ENCODE measurements at places on chromosomes 6 and 20. TPM values are rescaled to one million over a fixed set of nuclear protein-coding genes. Genes with fewer than 3 reads are reported as not detected.

HLA-DQB1 gene
- 336 TPM for total RNA-seq

RTEL1 gene
- 8.1 TPM for total RNA-seq

TRMT6 gene
- total RNA-seq = 14.8 TPM

GSTA2 gene
- 0.14 TPM for total RNA-seq

LGSN gene
- 0.14 TPM for total RNA-seq

RAD21L1 gene
- not detected for total RNA-seq

RNF39 gene
- 0.19 TPM for total RNA-seq

DNAAF9 gene
- total RNA-seq = 2.8 TPM

NOX3 gene
- not detected for total RNA-seq

MBOAT1 gene
- total RNA-seq = 4.7 TPM

DNA sequence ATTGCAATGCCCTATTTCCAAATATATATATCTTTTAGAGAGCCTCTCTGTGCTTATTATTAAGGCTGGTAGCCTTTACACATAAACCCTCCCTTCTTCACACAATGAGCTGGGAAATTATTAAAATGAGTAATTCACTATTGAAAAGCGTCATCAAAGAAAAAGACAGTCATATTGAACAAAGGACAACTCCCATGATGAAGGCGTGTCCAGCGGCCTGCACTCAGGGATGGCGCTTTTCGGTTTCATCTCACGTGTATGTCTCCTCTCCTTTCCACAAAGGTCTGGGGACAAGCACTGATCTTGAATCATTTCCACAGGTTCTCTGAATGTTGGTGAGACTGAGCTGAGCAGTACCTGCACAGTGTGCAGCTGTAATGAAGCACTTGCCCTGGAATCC lies 3.5 kb downstream of the SERPINB9 start:
- H3K4me1 ChIP-seq = peaks cover 20% of the 10 kb centered on the region
- no peak overlapping the region for H3K27ac ChIP-seq
- peaks cover 19% of the 10 kb centered on the region for H3K27me3 ChIP-seq
- no peak overlapping the region for H3K4me3 ChIP-seq
- no peak for DNase-seq
- peaks cover 13% of the 10 kb centered on the region for H3K36me3 ChIP-seq

DNA sequence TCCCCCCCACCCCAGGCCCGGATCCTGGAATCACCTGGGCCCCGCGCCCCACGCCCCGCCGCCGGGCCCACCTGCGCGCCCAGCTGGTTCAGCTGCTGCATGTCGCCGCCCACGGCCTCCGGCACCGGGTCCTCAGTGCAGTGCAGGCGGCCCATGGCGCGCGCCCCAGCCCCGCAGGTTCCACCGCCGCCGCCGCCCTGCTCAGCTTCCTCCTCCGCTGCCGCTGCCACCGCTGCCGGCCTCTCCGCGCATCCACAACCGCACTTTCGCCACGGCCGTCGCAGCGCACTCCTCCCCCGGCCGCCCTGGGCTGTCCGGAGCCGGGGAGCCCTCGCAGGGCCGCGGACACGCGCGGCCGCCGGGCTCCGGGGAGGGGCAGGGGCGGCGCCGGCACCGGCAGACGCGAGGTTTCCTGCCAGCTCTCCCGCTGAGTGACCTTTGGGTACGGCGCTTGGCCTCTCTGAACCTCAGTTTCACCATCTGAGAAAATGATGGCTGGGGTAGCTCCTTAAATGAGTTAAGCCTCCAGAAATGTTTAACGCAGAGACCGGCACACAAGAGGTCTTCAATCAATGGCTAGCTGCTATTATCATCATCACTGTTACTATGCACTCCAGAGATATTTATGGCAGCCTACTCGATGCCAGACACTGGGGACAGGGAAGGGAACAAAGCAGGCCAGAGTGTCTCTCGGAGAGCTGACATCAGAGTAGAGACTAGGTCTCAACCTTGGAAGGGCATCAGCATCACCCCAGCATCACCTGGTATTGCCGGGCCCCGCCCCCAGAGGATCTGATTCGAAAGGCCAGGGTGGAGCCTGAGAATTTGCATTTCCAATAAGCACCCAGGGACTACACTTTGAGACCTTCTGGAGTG lies at the start of gene COMMD7:
TSS of gene COMMD7 (minus strand) at position 231 of the 876 bp plus-strand sequence. CDS start at position 155, 76 bp downstream.
- DNase-seq = no peak
- H3K36me3 ChIP-seq = no peaks in the 10 kb centered on the region
- H3K27me3 ChIP-seq = no peaks in the 10 kb centered on the region

GRCh38 chr20:31568041-31568731 lies 36.9 kb upstream of the ID1 start:
- DNase-seq = no peak
- H3K4me3 ChIP-seq = no peak overlapping the region
- H3K36me3 ChIP-seq = peaks cover 22% of the 10 kb centered on the region
- no peak overlapping the region for H3K27ac ChIP-seq
- H3K27me3 ChIP-seq = no peaks in the 10 kb centered on the region

GRCh38 chr6:147664092-147664491 lies 155.6 kb downstream of the SAMD5 start:
- no peak for DNase-seq
- no peak overlapping the region for H3K27ac ChIP-seq
- no peak overlapping the region for H3K4me3 ChIP-seq
- no peaks in the 10 kb centered on the region for H3K36me3 ChIP-seq

- H3K27ac ChIP-seq = no peak overlapping the region
- DNase-seq = no peak
- H3K36me3 ChIP-seq = no peaks in the 10 kb centered on the region
- no peaks in the 10 kb centered on the region for H3K4me1 ChIP-seq
Measured at GRCh38 chr6:136309171-136309570, 19.5 kb upstream of the BCLAF1 start.

DNA sequence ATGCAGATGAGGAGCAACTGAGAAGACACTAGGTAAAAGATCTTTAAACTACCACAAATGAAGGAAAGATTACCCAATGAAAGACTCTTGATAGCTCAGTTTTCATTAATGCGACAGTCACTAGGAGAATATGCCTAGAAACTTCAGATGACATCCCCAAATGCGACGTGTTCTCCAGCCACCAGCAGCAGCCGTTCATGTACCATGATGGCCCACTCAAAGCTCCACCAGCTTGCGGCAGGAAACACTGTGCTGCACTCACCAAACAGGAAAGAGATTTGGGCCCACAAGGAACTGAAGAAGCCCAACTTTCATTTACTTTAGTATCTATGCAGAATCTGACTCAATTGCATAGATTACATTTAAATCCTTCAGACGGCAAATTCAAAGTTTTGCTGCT lies 7.5 kb downstream of the DIDO1 start:
- peaks cover 56% of the 10 kb centered on the region for H3K4me1 ChIP-seq
- no peaks in the 10 kb centered on the region for H3K27me3 ChIP-seq
- peak overlapping the region; percentile 74 for H3K27ac ChIP-seq
- no peak for DNase-seq
- no peak overlapping the region for H3K4me3 ChIP-seq

DNA sequence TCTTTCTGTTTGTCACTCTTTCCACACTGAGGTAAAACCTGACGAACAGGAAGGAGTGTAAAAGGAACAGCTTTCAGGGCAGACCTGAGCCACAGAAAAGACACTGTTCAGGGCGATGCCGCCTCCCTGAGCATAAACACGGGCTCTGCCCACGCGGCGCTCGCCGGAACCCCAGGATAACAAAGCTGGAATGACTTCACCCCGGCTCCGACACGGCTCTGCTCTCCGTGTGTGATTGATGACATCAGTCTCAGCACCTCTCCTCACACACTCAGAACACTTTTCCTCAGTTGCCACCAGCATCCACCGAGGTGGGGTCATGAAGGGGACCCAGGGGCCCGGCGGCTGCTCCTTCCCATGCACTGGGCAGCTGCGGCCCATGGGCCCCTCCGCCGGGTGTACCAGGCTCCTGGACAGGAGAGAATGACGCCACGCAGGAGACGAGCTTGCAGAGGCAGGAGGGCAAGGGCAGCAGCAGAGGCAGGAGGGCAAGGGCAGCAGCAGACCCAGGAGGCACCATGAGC lies 43.6 kb downstream of the DLL1 start:
- peaks cover 10% of the 10 kb centered on the region for H3K27me3 ChIP-seq
- no peak overlapping the region for H3K4me3 ChIP-seq
- H3K27ac ChIP-seq = no peak overlapping the region
- no peak for DNase-seq
- no peaks in the 10 kb centered on the region for H3K4me1 ChIP-seq

DNA sequence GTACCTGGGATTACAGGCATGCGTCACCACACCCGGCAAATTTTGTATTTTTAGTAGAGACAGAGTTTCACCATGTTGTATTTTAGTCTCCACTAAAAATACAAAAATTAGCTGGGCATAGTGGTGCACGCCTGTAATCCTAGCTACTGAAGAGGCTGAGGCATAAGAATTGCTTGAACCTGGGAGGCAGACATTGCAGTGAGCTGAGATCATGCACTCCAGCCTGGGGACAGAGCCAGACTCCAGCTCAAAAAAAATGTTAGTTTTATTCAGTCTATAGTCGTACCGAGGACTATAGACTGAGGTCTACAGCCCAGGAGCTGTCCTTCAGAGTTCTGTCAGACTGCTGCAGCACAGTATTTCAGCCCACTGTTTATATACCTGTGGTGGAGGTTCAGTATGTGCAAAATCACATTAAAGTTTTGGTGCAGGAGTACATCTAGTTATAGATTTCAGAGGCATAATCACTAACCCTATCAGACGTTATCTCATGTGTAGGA lies 3.6 kb upstream of the CASP8AP2 start:
- peaks cover 4% of the 10 kb centered on the region for H3K4me1 ChIP-seq
- no peak overlapping the region for H3K27ac ChIP-seq
- DNase-seq = no peak
- H3K27me3 ChIP-seq = no peaks in the 10 kb centered on the region
- no peaks in the 10 kb centered on the region for H3K36me3 ChIP-seq

GRCh38 chr20:24777746-24778145 lies 171.3 kb upstream of the CST7 start:
- no peaks in the 10 kb centered on the region for H3K36me3 ChIP-seq
- H3K27ac ChIP-seq = no peak overlapping the region
- no peak for DNase-seq
- H3K4me3 ChIP-seq = no peak overlapping the region

GRCh38 chr20:37361336-37361735 lies 15.4 kb downstream of the SRC start:
- H3K4me3 ChIP-seq = no peak overlapping the region
- no peaks in the 10 kb centered on the region for H3K27me3 ChIP-seq
- no peak for DNase-seq
- H3K27ac ChIP-seq = no peak overlapping the region
- H3K4me1 ChIP-seq = peaks cover 20% of the 10 kb centered on the region

DNA sequence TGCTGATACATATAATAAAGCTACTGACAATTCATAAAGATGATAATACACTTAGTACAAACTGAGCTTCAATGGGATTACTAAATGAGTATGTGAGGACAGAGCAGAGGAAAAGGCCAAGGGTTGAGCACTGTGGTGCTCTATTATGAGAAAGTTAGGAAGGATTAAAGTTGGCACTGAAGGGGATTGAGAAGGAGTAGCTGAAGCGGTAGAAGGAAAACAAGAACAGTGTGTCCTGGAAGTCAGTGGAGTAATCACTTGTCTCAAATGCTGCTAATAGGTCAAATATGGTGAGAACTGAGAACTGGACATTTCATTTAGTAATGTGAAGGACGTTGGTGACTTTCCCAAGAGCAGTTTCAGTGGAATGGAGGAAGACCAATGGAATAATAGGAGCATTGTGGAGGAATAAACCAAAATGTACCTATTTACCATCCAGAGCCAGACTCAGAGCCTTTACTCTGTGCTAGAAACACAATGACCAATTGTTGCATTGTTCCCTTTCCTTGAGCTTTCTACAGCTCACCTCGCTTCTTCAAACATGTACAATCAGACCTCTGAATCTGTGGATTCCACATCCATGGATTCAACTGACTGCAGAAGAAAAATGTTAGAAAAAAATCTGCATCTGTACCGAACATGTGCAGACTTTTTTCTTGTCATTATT lies 255.9 kb downstream of the LAMA2 start:
- no peaks in the 10 kb centered on the region for H3K36me3 ChIP-seq
- no peaks in the 10 kb centered on the region for H3K27me3 ChIP-seq
- no peak overlapping the region for H3K27ac ChIP-seq
- DNase-seq = no peak
- H3K4me3 ChIP-seq = no peak overlapping the region

- no peaks in the 10 kb centered on the region for H3K27me3 ChIP-seq
- no peak for DNase-seq
- H3K27ac ChIP-seq = no peak overlapping the region
- H3K36me3 ChIP-seq = no peaks in the 10 kb centered on the region
- peaks cover 16% of the 10 kb centered on the region for H3K4me1 ChIP-seq
Measured at GRCh38 chr6:136526196-136526930, 23.9 kb downstream of the MAP7 start.

GRCh38 chr20:37535443-37536132 lies 7.9 kb upstream of the BLCAP start:
- DNase-seq = no peak
- H3K4me3 ChIP-seq = no peak overlapping the region
- no peaks in the 10 kb centered on the region for H3K4me1 ChIP-seq
- no peaks in the 10 kb centered on the region for H3K27me3 ChIP-seq

GRCh38 chr20:62547364-62547763 lies 71.6 kb upstream of the GATA5 start:
- peaks cover 36% of the 10 kb centered on the region for H3K27me3 ChIP-seq
- H3K4me3 ChIP-seq = no peak overlapping the region
- no peak for DNase-seq
- no peak overlapping the region for H3K27ac ChIP-seq
- H3K4me1 ChIP-seq = no peaks in the 10 kb centered on the region

DNA sequence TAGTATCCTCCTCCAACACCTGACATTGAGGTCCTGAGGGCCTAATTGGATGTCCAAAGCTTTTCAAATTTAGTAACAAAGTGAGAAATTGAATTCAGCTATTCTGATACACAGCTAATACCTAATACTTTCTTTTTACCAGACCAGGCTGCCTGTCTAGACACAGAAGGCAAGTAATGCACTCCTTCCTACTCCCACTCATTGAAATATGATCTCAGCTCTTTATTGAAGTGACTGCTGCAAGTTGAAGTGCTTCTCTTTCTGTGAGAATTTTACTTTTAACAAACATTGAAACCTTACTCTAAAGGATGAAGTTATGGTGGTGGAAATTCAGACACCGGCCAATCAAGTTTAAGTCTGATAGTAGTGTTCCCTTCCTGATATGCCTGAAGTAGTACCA lies 90.8 kb upstream of the OGFRL1 start:
- H3K27me3 ChIP-seq = no peaks in the 10 kb centered on the region
- no peak for DNase-seq
- H3K4me3 ChIP-seq = no peak overlapping the region
- H3K4me1 ChIP-seq = no peaks in the 10 kb centered on the region
- no peaks in the 10 kb centered on the region for H3K36me3 ChIP-seq

DNA sequence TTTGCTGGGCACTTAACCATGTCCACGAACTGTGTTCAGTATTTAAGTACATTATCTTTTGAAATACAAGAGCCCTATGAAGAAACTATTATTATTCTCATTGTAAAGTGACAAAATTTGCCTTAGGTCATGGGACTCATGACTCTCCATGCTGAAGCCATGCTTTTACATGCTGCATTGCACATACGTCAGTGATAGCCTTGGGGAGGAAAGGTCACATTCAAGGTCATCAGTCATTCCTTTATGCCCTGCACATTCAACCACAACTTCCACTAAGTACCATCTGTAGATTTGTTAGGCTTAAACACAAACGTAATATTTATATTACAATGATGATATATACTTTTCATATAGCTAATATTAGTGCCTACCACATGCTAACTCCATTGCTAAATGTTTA lies 292.7 kb downstream of the TBC1D7 start:
- no peaks in the 10 kb centered on the region for H3K4me1 ChIP-seq
- no peaks in the 10 kb centered on the region for H3K27me3 ChIP-seq
- H3K27ac ChIP-seq = no peak overlapping the region
- no peak for DNase-seq
- no peak overlapping the region for H3K4me3 ChIP-seq
- H3K36me3 ChIP-seq = no peaks in the 10 kb centered on the region
